ENCODE measurements at places on chromosomes 4 and X.

GRCh38 chrX:111086591-111087006, 9.4 kb upstream of the PAK3 start:
- no peak for DNase-seq

DNA sequence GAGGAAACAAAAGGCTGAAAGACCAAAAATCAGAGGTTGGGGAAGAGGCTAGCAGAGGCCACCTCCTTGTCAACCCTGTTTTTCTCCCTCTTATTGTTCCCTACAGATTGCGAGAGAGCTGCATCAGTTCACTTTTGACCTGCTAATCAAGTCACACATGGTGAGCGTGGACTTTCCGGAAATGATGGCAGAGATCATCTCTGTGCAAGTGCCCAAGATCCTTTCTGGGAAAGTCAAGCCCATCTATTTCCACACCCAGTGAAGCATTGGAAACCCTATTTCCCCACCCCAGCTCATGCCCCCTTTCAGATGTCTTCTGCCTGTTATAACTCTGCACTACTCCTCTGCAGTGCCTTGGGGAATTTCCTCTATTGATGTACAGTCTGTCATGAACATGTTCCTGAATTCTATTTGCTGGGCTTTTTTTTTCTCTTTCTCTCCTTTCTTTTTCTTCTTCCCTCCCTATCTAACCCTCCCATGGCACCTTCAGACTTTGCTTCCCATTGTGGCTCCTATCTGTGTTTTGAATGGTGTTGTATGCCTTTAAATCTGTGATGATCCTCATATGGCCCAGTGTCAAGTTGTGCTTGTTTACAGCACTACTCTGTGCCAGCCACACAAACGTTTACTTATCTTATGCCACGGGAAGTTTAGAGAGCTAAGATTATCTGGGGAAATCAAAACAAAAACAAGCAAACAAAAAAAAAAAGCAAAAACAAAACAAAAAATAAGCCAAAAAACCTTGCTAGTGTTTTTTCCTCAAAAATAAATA, 179.9 kb downstream of the AR start:
- peak; percentile 84 for DNase-seq

DNA sequence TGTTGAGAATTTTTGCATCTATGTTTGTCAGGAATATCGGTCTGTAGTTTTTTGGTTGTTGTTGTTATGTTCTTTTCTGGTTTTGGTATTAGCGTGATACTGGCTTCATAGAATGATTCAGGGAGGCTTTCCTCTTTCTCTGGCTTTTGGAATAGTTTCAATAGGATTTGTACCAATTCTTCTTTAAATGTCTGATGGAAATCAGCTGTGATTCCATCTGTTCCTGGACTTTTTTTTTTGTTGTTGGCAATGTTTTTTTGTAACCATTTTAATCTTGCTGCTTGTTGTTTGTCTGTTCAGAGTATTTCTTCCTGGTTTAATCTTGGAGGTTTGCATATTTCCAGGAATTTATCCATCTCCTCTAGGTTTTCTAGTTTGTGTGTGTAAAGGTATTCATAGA, 81.5 kb upstream of the GK2 start:
- no peak for DNase-seq

GRCh38 chrX:150848914-150849365, 49.5 kb downstream of the CD99L2 start:
- peak; percentile 42 for DNase-seq

DNA sequence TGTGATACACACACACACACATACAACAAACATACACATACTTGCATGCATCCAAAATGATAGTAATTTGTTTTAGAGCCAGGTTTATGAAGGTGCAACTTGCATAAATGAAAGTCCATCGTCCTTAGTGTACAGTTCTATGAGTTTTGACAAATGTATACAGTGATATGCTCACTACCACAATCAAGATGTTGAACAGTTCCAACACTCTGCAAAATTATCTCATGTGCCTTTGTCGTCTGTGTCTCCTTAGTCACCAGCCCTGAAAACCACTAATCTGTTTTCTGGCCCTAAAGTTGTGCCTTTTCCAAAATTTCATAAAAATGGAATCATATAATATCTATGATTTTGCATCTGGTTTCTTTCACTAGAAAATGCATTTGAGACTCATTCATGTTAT, 67.8 kb upstream of the ANXA3 start:
- DNase-seq: no peak

- DNase-seq: no peak
Measured at GRCh38 chrX:48468247-48468671, 1.8 kb downstream of the SLC38A5 start.

DNA sequence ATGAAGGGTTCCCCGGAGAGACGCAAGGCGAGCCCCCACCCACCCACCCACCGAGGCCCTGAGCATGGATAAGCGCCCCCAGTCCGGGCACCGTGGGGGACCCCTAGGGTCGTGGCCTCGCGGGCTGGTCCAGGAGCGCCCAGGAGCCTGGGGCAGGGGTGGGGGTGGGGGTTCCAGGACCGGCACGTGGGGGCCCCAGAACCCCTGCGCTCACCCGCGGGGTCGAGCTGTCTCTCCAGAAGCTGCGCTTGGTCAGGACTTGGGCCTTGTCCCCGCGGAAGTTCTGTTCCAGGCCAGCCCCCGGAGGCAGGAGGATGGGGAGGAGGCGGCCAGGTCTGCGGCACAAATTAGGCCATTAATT, 11.2 kb upstream of the SHOX start:
- DNase-seq: no peak

- no peak for DNase-seq
Measured at GRCh38 chrX:68376373-68376772, 56.9 kb downstream of the OPHN1 start.

GRCh38 chr4:101279377-101279871, 67.9 kb downstream of the PPP3CA start:
- peak; percentile 84 for DNase-seq

GRCh38 chr4:77113069-77113468, 37.3 kb upstream of the CCNI start:
- DNase-seq: no peak

- DNase-seq: no peak
Measured at GRCh38 chrX:77694491-77694890, 91.5 kb downstream of the ATRX start.

DNA sequence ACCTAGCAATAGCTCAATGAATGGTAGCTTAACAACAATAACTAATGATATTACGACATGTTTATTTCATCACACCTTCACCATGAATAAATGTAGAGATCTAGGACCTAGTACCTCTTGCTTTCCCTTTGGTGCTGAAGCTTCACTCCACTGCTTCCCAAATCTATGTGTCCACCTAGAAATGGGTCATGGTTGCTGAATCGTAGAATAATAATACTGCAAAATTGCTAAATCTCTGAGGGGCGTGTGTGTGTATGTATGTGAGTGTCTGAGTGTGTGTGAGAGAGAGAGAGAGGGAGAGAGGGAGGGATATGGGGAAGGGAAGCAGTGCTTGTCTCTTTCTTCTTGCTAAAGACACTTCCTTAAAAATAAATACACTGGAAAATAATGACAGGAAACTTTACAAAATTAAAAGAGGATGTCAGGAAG, 109.3 kb upstream of the BMP2K start:
- peak; percentile 65 for DNase-seq
